ENCODE measurements at places on chromosomes 13 and 19.

DNA sequence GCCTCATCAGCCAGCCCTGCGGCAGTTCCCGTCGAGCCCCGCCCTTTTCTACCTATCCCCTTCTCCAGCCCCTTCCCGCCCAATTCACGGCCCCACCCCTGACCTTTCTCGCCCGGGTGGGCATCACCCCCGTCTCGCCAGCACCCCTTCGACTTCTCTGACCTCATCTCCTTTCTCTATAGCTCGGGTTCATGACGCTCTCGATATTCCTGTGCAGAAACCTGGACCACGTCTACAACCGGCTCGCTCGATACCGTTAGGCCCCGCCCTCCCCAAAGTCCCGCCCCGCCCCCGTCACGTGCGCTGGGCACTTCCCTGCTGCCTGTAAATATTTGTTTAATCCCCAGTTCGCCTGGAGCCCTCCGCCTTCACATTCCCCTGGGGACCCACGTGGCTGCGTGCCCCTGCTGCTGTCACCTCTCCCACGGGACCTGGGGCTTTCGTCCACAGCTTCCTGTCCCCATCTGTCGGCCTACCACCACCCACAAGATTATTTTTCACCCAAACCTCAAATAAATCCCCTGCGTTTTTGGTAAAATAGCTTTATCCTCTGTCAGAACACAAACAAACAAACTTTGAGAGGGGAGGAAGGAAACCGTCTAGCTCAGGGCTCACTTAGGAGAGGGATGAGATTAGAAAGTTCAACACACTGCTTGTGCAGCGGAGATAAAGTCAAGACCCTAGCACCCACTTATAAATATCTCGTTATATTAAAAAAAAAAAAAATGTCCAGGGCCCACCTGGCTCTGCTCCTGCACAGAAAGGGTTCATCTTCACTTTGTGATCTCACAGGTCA, 5.1 kb downstream of the CD37 start:
- no peak for DNase-seq

- no peak for DNase-seq
These were observed 1.2 kb downstream of the ZFP36 start for GRCh38 chr19:39407660-39408391.

GRCh38 chr19:13133241-13133870, 15.3 kb downstream of the NACC1 start:
- no peak for DNase-seq

GRCh38 chr19:14480700-14481079, 5.5 kb upstream of the PTGER1 start:
- no peak for DNase-seq

DNA sequence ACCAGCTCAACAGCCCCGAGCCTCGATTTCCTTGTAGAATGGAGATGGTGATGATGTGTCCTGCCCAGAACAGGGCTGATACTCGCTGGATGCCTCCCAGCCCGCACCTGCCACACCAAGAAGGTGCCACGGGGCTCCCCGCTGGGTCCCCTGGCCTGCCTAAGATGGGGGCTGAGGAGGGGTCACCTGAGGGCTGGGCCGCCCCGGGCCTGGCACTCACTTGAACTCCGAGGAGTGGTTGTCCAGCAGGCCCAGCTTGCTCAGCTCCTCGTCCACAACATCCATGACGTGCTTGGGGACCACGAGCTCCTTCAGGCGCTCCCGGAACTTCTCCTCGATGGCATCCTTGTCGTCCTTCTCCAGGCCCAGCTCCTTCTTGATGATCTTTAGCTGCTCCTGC, 14.4 kb downstream of the LONP1 start:
- no peak for DNase-seq

GRCh38 chr13:105465745-105466144, 1069.7 kb downstream of the EFNB2 start:
- no peak for DNase-seq

DNA sequence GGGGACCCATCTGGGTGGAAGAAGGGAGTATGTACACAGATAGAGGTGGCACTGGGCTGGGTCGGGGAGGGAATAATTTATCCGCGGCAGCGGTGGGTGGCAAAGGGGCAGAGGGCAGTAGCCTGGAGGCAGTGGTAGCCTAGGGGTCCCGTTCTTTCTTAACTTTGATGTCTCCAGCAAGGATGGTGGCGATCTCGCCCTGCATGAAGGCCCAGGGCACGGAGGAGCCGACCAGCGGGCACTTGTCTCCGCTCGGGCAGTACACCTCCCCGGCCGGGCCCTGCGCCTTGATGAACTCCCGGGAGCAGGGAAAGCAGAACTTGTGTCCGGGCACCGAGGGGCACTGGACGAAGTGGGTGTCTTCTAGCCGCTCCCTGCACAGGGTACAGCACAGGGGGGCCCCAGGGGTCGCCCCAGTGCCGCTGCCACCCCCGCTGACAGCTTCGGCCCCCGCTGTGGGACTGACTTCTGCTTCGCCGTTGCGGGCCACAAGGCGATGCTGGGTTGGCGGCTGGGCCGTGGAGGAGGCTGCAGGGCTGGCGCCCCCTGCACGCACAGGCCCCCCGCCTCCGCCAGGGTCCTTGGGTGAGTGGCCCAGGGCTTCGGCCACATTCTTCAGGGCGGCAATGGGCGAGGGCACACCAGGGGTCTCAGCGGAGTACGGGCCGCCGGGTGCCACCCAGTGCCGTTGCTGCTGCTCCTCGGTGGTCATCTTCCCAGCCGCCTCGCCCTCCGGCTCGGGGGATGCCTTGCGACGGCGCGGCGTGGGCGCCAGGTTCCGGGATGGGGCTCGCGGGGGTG, 1.9 kb downstream of the IRF2BP1 start:
- no peak for DNase-seq

DNA sequence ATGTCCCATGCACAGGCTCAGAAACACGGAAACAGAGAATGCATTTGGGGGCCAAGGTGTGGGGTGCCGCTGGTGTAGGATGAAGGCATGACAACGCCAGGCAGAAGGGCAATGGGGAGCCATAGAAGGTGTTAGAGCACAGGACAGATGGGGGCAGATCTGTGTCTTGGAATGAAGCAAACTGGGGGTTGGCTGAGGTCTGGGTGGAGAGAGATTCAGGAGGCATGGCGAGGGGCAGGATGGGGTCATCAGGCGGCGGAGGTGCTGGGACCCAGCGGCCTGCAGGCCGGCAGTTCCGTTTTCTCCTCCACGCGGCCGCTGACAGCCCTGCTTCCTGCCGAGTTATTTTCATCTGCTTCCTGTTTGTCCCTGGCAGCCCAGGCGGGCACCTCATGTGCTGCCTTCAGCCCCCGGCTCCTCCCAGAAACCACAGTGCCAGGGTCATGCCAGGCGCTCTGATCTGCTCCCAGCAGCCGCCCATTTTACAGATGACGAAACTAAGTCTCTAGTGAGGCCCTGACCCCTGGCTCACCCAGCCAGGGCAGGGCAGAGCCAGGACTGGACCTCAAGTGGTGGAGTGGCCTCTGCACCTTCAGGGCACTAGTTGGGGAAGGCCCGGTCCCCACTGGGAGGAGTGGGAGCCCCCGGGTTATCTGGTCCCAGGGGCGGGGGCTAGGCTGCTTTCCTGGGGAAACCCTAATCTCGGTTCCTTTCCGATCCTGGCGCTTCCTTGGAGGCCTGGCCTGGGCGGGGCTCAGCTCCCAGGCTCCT, 2.2 kb downstream of the ARHGAP45 start:
- DNase-seq = peak; percentile 47

DNA sequence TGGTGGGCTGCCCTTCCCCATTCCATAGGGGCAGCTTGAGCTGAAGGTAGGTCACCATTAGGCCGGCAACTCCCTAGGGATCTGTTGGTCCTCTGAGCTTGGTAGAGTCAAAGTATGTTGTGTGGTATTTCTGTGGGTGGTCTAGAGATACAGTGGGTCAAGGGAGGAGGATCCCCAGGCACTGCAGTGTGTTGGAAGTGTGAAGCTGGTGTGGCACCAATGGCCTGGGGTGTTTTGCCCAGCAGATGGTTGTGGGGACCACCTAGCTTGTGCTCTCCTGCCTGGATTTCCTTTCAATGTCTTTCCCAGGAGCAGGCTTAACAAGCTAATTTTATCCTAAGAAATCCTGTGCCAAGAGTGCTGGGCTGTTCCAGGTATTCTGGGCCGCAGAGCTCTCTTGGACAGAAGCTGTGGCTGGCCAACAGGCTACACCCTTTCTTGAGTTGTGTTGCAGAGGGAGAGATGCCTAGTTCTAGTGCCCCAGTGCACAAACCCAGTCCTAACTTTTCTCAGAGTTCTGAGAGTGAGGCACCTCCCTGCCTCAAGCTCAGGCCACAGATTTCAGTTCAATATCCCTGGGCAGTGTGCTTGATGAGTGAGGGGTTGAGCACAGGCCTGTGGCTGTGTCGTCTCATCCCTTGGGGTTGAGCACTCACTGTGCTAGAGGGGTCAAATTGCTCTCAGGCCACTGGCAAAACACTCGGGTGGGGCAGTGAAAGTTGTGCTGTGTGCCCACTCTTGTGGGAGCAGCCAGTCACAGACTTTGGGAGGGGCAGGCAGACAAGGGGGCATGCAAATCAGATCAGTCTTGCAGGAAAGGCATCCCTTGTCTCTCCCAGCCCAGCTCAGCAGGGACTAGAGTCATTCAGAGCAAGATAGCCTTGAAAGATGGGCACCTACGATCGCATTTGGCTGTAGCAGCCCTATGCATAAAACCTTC, 1806.1 kb upstream of the MIR17HG start:
- no peak for DNase-seq

DNA sequence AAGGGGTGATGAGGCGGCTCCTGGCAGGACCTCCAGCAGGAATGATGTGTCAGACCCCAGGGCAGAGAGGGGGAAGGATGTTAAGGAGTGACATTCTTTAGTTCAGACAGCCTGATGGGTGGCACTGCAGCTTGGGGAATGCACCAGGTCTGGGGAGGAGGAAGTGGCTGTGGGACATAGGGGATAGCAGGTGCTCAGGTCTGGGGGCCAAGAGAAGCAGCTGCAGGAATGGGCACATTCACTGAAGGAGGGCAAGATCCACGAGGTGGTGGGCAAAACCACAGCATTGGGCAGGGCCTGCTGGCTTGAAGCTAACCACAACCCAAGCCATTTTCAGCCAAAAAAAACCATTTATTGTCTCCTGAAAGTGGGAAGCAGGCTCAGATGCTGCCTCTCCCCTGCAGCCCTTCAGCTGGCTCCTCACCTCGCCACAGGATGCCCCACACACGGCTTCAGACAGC, 26.5 kb downstream of the COMP start:
- no peak for DNase-seq

GRCh38 chr13:46025157-46025556, 27.4 kb downstream of the ZC3H13 start:
- no peak for DNase-seq

- no peak for DNase-seq
These were observed 1222.3 kb upstream of the SLC10A2 start for GRCh38 chr13:104288496-104288895.

GRCh38 chr19:29520390-29520789, 5.4 kb upstream of the VSTM2B start:
- DNase-seq = no peak

DNA sequence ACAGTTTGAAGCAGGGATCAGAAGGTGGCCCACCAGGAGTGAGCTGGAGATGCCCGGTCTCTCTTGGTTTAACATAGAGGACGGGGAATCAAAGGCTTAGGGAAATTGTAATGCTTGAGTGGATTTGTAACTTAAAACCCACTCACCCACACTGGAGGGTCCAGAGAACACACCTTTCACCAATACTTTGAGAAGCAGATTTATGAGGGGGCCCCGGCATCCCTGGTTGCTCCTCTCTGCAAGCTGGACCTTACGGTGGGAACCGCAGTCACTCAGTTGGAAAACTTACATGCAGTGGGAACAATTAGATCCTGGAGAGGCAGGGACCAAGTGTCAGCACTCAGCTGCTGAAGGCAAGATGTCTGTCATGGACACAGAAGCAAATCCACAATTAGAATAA, 20.5 kb downstream of the PPP5C start:
- DNase-seq = no peak

- no peak for DNase-seq
These were observed 134.6 kb downstream of the DPF1 start for GRCh38 chr19:38089440-38089839.

GRCh38 chr13:95505986-95506385, 46.5 kb upstream of the CLDN10 start:
- no peak for DNase-seq

- DNase-seq = no peak
These were observed 13.0 kb upstream of the BICRA start for GRCh38 chr19:47595944-47596343.

- no peak for DNase-seq
These were observed 905.7 kb upstream of the SLITRK5 start for GRCh38 chr13:86765462-86765861.

GRCh38 chr13:101949681-101950080, 452.2 kb downstream of the FGF14 start:
- DNase-seq = no peak

GRCh38 chr13:99971576-99972189, at the start of gene ZIC5:
Gene ZIC5 (minus strand): TSS chr13:99971767. CDS start chr13:99971603, 164 bp downstream.
- no peak for DNase-seq

GRCh38 chr13:31797154-31797775, 57.9 kb downstream of the RXFP2 start:
- no peak for DNase-seq

GRCh38 chr19:2049741-2050348, 1.2 kb downstream of the MKNK2 start:
- no peak for DNase-seq

- DNase-seq = no peak
These were observed 80.9 kb upstream of the ADGRE5 start for GRCh38 chr19:14300303-14300702.

- no peak for DNase-seq
These were observed 1.4 kb downstream of the DUXA start for GRCh38 chr19:57165846-57166245.

GRCh38 chr13:109941951-109942350, 155.6 kb upstream of the IRS2 start:
- DNase-seq = no peak

DNA sequence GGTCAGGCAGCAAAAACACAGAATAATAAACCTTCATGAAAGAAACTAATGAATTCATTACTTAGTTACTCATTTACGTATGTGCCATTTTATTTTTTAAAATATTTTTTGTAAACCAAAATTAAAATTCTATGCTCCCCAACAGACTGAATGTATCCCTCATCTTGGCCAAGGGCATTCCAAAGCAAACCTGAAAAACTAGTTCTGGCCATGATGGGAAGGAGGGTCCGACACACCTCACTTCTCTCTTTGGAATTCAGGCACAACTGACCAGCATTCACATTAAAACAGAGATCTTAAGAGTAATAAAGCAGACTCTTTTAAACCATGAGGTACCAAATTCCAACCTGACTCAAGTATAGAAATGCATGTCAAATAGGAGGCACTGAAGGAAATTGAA, 1576.9 kb upstream of the SPRY2 start:
- no peak for DNase-seq

- DNase-seq = no peak
These were observed 314.3 kb upstream of the HTR2A start for GRCh38 chr13:47211106-47211505.

DNA sequence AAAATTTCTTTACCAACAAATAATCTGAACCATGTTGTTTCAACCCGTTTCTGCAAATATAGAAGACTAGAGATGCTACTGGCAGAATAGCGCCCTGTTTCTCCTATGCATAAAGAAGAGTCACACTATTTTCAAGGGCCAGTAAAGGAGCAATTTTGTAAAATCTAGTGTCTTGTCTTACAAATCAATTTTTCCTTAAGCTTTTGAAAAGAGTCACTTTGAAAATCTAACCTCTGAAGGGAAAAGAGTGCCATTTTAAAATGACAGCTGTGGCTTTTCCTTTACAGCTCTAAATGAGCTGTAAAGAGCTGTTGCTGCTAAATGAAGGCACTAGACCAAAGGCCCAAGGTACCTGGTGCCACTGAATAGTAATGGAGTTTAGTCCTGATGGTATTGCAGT, 16.9 kb upstream of the GTF2F2 start:
- DNase-seq = no peak

GRCh38 chr13:52446265-52446664, 4.2 kb downstream of the VPS36 start:
- DNase-seq = no peak
